ENCODE measurements at places on chromosomes 12 and 14.

- no peak for DNase-seq
These were observed 40.1 kb upstream of the WNK1 start for GRCh38 chr12:712172-712863.

- DNase-seq, result no peak
These were observed 173.0 kb downstream of the MYRFL start for GRCh38 chr12:69998011-69998410.

DNA sequence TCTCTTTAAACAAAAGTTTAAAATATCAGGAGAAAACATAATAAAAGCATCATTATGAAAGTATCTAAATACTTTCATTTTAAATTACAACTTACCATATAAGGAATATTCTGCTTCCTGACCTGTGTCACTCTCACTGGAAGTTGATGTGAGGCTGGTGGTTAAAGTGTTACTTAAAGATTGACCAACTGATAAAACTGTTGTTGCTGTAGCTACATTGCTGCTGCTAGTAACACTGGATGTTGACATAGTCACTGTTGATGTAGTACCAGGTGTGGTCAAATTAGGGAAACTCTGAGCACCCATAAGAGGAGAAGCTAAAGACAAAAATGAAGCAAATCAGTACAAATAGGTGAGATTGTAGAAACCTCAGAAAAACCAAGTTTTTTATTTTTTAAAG lies 79.9 kb downstream of the HECTD1 start:
- DNase-seq, result no peak

- no peak for DNase-seq
These were observed 112.3 kb downstream of the TTC6 start for GRCh38 chr14:37707716-37708115.

DNA sequence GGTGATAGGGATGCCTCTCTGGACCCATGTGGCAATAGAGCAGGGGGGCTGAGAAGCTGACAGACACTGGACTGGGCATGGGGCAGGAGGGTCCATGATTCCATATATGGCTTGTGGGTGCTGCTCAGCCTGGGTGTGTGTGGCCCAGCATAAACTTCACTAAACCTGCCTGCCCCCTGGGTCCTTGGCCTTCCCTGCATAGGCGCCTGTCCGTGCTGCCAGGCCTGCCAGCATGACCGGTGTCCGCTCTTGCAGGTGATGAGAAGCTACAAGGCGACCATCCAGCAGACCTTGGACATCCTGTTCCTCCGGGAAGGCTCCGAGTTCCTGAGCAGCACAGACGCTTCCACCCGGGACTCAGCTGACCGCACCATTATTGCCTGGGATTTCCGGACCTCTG lies 61.6 kb downstream of the BEGAIN start:
- no peak for DNase-seq

DNA sequence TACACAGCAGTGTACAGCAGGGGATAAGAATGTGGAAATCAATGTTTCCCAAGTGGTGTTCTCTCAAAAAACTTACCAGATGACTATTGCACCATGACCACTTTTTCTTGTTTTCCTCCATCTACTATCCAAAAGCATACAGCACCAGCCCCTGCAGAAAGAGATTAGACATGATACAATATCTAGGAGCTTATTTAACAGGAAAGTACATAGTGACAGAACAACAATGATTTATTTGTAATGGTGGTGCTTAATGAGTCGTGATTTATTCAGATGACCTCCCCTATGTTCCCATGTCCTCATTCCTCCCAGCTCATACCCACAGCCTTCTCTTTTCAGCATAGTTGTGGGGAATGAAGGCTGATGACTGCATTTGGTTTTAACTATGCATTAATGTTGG lies 413.6 kb downstream of the BTG1 start:
- no peak for DNase-seq

GRCh38 chr14:82786483-82786880 lies 1252.8 kb upstream of the SEL1L start:
- no peak for DNase-seq

DNA sequence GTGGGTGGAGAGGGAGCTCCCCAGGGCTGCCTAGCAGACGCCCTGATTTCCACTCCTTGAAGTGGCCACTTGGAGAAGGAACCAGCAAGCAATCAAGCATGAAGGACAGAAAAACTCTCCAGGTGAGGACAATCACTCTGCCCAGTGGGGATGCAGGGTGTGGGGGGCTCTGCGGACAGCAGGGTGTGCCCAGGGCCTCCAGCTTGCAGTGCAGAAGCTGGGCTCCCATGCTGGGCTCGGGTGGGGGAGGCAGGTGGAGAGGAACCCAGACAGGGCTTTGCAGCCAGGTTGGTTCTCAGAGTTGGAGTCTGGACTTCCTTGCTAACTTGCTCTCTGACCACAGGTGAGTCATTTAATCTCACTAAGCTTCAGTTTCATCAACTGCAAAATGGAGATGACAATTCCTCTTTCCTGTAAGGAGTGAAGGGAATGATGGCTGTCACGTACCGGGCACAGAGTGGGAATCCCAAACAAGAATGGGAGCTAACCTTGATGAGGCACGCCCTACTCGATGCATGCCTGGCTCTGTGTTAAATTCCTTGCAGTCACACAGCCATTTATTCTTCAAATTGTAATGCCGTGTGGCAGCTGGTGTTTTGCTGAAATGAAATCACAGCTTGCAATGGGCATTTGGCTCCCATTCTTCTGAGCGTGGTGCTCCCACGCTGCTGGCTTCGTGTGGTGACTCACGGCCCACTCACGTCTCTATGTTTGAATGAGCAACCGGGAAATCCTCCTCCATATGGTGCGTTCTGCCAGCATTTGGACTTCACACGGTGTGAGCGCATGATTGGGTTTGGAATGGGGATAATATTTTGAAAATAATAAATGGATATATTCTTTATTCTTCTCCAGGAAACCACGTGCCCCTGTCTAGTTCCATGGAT lies 75.2 kb downstream of the PRIMA1 start:
- DNase-seq, result no peak

DNA sequence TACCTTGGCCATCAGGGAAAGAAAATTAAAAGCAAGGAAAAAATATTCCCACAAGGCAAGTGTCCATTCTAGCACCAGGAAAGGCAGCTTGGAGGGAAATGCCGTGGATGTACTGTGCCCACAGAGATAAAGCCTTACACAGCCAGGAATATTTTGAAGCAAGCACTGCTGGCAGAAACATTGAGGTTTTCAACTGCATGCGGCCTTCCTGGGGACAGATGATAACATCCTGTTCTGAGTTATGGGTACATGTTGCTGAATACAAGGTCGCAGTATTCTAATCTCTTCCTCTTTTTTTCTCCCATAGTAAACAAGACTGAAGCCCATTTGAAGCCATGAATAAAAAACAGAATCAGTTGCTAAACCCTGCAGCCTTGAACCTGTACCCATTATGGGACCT lies 197.1 kb downstream of the BTG1 start:
- DNase-seq, result no peak

DNA sequence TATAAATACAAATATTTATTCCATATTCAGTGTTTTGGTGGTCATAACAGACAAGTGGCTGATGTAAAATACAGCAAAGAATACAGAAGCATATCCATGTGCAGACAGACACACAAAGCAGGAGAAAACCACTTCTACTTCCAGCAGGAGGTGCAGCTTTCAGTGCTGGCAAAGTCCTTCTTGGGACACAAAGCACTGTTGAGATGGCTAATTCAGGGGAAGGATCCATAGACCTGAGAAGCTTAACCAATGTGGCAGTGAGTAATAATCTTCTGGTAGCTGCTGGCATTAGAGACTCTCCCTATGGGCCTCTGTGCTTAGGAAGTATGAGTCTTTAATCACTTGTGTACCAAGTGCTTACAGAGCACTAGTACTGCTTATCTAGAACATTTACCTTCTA lies 26.8 kb downstream of the AMN1 start:
- no peak for DNase-seq

- DNase-seq, result no peak
These were observed 78.0 kb upstream of the OTX2 start for GRCh38 chr14:56888274-56888673.

- no peak for DNase-seq
These were observed 1.1 kb downstream of the PAPLN start for GRCh38 chr14:73238424-73238852.

Data from activated naive CD4-positive, alpha-beta T cell treated with Interleukin-2 at 50 U/mL for 16 hours (primary cell).